HCT116 (cell line): ENCODE measurements at places on chromosomes 2 and 18.
A peak's percentile ranks its signal among the peaks of the same experiment; 100 is the strongest.

DNA sequence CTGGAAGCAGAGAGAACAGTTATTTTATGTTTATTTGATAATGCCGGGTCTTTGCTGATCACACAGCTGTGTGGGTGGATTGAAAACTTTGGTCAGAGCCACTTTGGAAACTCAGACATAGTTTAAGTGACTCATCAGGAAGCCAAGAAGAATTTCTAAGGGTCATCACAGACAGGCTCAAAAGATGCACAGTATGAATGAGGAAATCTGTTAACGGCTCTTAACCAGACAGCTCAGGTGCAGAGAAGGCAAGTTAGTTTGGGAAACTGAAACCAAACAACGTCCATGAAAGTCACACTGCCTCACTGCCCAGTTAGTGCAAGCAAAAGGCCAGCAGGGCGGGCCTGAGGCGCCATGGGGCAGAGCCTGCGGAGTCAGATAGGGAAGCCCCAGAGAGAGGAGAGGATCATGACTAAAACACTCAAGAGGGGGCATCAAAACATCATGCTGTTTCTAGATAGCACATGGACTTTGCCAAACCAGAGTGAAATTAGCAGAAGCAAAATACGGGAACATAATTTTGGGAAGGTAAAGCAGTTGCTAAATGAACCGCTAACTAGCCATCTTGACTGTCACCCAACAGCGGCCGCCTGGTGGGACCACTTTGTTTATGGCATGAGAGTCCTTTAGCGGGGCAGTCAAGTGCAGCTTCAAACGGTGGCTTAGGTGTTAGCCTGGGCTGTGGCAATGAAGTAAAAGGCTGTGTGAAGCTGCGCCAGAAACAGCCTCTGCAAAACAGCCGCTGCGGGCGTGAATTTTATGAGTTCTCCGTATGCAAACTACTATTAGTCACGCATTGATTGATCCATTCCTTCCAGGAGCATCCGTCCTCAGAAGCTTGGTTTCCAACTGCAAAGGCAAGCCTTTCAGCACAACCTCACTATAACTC is 101.2 kb downstream of the KCTD18 start:
- peak; percentile 79 for DNase-seq

DNA sequence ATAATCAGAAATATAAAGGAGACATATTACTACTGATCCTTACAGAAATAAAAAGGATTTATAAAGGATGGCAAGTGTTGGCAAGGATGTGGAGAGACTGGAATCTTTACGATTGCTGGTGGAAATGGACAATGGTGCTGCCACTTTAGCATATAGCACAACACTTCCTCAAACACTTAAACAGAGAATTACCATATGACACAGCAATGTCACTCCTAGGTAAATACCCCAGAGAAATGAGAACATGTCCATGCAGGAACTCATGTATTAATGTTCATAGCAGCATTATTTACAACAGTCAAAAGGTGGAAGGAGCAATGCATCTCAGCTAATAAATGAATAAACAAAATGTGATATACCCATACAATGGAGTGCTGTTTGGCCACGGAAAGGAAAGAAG is 137.5 kb downstream of the NDUFA10 start:
- no peak for DNase-seq

GRCh38 chr18:37448946-37449345 is 116.7 kb downstream of the CELF4 start:
- DNase-seq: no peak

DNA sequence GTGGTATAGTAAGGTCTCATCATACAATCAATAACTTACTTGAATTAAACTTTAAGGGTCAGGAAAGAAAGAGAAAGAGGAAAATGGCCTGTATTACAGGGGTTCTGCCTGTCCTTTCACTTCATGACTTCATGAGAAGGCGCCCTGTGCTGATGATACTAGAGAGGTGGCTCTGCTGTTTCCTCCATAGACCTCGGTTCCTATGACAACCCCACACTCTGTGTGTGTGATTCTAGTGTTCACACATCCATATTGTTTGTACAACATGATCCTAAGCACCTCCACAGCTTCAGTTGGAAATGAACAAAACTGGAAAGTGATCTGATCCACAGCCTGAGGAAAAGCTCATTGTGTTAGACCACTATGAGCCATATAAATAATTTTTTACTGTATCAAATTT is 7.0 kb upstream of the REEP1 start:
- DNase-seq: no peak

GRCh38 chr2:25822190-25823117 is 55.8 kb downstream of the ASXL2 start:
- no peak for DNase-seq

GRCh38 chr2:152606081-152606480 is 111.2 kb downstream of the PRPF40A start:
- no peak for DNase-seq

DNA sequence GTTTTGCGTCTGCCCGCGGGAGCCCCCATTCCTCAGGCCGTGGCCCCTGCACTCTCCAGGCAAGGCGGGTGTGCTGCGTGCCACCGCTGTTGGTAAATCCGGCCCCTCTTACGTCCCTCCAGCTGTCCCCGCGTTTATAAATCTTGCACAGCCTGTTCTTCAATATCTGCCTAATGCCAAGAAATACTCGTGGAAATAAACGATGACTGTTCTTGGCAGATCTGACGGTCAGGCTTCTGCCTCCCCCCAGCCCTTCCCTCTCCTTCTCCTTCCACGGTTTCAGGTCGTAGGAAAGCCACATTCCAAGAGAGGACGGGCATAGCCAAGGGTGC is 20.5 kb downstream of the ODC1 start:
- no peak for DNase-seq

- DNase-seq: no peak
Measured at GRCh38 chr2:208255557-208256106, 761 bp upstream of the IDH1 start.

GRCh38 chr2:226383461-226383860 is 416.2 kb downstream of the IRS1 start:
- no peak for DNase-seq

GRCh38 chr18:45169610-45170009 is 445.7 kb upstream of the SLC14A2 start:
- no peak for DNase-seq

DNA sequence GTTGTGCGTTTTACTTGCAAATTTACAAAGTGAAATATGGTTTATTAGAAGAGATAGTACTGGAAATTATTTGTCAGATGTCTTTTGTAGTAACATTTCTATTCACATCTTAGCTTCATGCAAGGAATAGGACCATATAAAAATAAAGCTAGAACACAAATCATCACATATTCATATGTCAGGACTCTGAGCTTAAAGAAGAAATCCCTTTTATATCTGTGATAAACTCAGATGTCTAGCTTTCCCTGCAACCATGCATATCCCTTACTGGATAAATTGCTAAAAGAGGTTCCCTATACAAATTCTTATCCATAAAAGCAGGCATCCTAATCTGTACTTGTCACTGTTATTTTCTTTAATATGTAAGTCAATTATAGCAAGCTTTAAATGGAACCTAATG is 178.5 kb downstream of the NRXN1 start:
- no peak for DNase-seq

DNA sequence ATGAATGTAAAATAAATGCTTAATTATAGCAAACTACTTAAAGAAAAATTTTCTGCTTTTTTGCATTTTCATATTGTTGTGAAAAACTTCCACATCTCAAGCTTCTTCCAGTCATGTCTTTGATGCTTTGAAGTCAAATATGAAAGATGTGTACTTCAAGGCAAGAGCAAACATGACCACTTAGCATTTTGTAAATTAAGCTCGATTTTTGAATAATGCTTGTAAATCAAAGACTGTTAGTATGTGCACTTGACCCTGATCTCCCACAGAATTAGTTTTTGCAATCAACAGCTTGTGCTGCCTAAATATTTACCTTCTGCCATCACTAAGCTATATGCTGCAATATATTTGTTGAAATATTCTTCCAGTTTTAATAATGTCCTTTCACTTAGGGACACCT is 486.1 kb upstream of the ID2 start:
- no peak for DNase-seq

DNA sequence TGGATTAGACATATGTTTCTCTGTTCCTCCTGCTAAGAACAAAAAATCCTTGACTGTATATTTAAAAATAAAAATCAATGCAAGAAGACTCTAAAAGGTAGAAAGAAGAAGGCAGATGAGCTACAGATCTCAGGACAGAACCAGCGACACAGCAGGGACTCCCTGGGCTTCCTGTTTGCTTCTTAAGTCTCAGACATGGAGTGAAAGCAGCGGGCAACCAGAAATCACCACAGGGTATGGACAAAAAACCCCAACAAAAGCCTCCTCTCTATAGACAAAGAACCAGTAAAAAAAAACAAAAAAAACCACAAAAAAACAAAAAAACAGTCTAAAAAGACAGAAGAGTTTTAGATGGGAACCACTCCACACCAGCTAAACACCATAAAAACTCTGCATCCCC is 971.0 kb upstream of the GYPC start:
- no peak for DNase-seq

DNA sequence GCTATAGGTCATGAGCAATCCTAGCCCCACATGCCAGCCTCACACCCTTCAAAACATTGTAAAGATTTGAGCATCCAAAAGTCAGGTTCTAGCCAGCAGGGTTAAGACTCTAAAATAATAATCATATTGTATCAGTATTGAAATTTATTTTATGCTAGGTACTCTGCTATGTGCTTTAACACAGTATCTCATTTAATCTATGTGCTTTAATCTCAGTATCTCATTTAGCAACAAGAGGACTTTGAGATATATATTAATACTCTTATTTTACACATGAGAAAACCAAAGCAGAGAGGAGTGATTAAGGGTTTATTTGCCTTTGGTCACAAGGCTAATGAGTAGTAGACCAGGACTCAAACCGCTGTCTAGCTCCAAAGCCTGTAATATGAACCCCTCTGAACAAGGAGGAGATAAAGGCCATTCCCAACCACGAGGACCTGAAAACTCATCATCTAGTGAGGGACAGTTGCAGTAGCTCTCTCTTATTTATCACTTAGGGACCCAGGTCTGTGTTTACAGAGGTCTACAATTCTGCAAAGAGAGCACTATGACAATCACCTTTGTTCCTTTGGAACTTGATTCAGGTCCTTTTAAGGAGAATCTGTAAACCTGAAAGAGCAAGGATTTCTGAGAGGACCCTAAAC is 116.5 kb upstream of the SERTAD2 start:
- no peak for DNase-seq

DNA sequence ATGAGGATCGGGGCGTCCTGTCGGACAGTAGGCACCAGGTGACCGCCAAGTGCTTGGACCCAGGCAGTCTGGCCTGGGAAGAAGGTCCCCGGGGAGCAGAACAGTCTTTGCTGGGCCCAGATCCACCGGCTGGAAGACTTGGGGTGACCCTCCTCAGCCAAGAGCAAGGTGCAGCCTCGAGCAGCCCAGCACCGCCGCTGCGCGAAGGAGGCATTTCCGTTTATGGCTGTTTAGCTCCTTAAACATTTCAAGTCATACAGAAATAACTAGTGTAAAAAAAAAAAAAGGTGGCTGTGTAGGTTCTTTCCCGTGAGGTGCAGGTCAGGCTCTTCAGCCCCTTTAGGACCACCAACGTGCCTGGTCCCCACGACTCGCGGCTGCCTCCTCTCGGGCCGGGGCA is 370.2 kb downstream of the CMPK2 start:
- DNase-seq: no peak
